Stimulated activated memory B cell treated with anti-CD40 and anti-IgM and Interleukin-4, amounts not matched to agents 10 μg/mL and 1 μg/mL and 100 μg/mL, for 72 hours (primary cell): ENCODE measurements at places on chromosomes 5 and 9.

GRCh38 chr5:157594257-157594656 lies 18.7 kb upstream of the ADAM19 start:
- ATAC-seq, result peak; percentile 54

- no peak for ATAC-seq
Observed at GRCh38 chr9:116870566-116870965, 183.5 kb downstream of the TRIM32 start.

- no peak for ATAC-seq
Observed at GRCh38 chr9:7363777-7364477, 435.7 kb downstream of the DMAC1 start.

- no peak for ATAC-seq
Observed at GRCh38 chr5:107990881-107991810, 320.4 kb upstream of the EFNA5 start.

GRCh38 chr5:8756498-8757084 lies 789.3 kb downstream of the SEMA5A start:
- ATAC-seq, result no peak

GRCh38 chr9:2765250-2765880 lies 48.1 kb downstream of the KCNV2 start:
- no peak for ATAC-seq

DNA sequence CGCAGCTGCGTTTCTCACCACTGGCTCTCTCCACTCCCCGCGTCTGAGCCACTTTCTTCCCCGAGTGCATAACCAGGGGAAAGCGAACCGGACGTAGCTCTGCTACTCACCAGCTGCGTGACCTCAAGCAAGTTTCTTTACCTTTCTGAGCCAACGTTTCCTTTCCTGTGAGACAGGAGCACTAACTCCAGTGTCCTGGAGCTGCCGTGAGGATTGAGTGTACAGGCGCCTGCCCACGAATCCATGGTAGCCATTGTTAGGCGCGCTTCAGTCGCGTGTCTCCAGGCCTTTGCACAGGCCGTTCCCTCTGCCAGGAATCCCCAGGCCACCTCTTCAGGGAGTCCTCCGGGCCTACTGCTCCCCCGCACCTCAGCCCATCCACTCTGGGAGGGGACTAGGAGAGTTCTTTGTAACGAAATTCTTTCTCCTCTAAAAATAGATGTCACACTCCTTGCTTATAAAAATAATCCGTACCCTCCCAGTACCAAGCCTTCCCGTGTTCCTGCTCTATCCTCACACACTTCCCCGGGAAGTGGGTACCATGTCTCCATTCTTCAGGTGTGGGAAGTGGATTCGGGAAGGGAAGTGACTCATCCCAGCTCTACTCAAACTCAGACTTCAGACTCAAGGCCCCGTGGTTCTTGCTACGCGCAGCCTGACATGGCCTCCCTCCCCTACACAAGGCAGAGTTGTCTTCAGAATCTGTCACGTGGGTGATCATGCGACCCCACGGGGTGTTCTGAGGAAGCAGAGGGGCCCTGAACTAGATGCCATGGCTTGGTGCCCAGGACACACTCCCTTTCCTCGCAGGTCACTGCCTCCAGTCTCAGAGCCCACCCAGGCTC lies 16.1 kb upstream of the CRB2 start:
- ATAC-seq, result peak; percentile 60

DNA sequence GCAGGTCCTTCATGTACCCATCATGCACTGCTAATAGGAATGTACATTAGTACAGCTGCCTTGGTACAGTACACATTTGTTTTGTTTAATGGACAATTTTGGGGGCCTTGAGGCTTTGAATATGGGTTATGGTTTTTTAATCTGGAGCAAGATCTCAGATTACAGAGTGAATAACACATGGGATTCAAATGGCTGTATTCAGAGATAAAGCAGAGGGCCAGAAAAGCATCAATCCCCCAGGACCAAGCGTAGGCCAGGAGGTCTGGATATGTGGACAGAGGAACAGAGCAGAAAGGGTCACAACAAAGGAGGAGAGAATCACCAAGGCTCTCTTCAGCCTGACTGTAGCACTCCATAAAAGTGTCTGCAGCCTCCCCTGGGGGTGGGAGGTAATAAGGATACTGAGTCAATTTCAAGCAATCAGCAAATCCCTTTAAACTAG lies 47.7 kb upstream of the STK32A start:
- no peak for ATAC-seq

GRCh38 chr5:80960531-80961375 lies 590 bp downstream of the RASGRF2 start:
- no peak for ATAC-seq

DNA sequence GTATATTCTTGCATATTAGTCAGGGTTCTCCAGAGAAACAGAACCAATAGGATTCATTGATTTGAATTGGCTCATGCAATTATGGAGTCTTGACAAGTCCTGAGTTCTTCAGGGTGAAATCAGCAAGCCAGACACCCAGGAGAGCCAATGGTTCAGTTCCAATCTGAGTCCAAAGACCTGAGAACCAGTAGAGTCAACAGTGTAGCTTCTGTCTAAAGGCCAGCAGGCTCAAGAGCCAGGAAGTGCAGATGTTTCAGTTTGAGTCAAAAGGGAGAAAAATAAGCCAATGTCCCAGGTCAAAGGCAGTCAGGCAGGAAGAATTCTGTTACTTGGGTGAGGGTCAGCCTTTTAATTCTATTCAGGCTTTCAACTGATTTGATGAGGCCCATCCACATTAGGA lies 37.8 kb upstream of the ANKRD34B start:
- ATAC-seq, result no peak

- no peak for ATAC-seq
Observed at GRCh38 chr9:76911971-76912370, 6.1 kb upstream of the PRUNE2 start.

- ATAC-seq, result no peak
Observed at GRCh38 chr5:123472150-123472924, 39.6 kb upstream of the CSNK1G3 start.

GRCh38 chr9:108271236-108271635 lies 584.5 kb downstream of the ACTL7B start:
- no peak for ATAC-seq

- ATAC-seq, result no peak
Observed at GRCh38 chr9:95007226-95007869, 280.8 kb downstream of the AOPEP start.

DNA sequence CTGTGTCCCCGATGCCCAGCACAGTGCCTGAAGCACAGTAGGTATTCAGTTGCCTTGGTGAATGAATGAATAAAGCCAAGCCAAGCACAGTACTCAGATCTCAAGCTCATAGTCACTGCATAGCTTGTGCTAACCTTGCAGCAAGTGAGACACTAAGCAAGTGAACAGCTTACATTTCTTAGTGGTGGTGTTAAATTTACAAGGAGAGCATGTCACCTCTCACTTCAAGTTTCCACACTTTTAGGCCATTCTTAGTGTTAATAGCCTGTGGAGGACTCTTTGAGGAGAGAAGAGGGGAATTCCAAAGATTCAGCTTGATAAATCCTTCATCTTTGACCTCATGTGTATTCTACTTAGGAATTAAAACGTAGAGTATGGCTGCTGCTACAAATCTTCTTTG lies 104.7 kb downstream of the C9orf152 start:
- no peak for ATAC-seq

DNA sequence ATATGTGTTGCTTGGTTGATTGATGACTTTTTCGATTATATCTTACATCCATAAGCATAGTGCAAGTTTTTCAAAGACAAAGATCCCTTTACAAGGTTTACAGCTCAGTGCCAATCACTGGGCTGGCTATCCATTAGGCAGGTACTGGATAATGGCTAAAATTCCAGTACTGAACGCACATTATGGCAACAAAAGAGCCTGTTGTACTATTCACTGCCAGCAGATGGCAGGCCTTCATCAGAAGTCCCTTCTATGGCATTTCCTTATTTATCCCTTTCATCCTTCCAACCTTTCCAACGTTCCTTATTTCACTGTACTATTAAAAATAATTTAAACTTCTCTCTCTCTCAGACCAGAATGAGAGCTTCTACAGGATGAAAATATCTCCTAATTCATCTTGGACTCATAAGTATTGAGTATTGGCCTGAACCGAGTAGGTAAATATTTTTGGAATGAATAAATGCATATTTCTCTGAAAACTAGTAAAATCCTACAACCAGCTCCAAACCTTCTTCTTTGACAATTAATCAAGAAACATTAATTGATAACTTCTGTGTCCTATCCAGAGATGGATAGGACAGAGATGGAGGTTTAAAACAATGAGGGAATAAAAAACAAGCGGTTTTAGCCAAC lies 6.7 kb upstream of the WNT8A start:
- ATAC-seq, result no peak

DNA sequence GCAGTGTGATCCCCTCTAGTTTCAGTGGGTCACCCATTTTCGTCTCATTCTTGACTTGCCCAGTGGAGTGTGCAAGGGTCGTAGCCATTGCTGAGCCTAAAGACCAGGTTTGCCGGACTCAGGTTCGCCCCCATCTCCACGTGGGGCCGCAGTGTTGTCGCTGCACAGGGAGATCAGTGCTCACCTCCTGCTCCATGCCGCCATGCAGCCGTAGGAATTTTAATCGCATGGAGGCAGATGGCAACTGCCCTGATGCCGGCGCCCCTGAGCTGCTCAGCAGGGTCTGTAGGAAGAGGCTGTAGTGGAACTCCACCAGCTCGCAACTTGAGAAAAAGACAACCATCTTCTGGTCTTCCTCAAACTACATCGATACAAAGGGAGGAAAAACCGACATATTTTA lies 24.1 kb downstream of the DDX31 start:
- ATAC-seq, result no peak

GRCh38 chr5:32711681-32712480 lies 760 bp downstream of the NPR3 start:
- no peak for ATAC-seq

GRCh38 chr5:136484808-136485325 lies 119.5 kb upstream of the TRPC7 start:
- no peak for ATAC-seq

GRCh38 chr5:169301386-169301934 lies 521 bp upstream of the SLIT3 start:
- no peak for ATAC-seq

GRCh38 chr5:58717303-58718007 lies 134.6 kb downstream of the RAB3C start:
- no peak for ATAC-seq

DNA sequence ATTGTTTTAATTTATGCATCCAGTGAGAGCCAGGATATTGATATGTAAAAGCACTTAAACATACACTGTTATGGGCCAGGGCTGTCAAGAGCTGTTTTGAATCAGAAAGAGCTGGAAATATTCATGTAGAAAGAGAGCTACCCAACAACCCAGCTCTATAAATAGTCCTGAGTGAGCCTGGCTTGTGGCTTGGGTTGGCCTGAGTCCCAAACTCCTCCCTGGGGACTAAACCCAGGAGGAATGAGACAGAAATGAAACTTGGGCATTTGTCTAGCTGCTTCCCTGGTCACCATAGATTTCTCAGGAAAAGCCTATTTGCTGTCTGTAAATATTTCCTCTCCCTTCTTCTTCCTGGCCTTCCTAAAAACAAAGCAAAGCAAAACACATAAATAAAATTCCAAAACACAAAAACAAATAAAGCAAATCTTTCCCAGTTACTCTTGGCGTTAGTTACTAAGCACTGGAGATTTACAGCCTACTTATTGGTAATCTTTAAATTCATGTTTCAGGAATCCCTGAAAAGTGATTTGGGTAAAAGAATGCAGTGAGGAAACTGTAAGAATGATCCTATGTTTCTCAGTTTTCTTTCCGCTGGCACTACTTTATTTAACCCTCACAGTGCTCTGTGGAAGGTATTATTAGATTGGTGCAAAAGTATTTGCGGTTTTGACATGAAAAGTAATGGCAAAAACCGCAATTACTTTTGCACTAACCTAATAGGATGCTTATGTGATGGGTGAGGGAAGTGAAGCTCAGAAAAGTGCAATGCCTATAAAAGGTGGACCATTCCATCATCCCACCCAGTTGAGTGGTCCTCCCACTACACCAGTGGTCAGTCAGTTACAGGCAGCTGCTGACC lies 111.8 kb downstream of the CARTPT start:
- no peak for ATAC-seq

GRCh38 chr5:155540000-155540595 lies 526.5 kb downstream of the KIF4B start:
- ATAC-seq, result no peak

DNA sequence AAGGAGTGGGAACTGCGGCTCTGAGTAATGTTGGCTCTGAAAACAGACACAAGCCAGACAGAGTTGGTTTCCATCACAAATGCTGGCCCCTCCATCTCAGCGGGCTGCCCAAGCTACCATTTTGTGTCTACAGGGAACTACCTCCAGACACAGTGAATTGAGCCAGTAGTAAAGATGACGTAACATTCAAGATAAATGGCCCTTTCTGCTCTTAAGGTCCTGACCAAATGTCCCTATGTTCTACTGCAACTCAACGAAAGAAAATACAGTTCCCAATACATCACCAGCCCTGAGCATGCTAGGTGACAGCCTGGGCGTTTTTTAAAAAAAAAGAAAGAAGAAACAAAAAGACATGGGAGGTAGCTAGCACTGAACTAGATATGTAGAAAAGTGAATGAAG lies 227.8 kb upstream of the RASEF start:
- ATAC-seq, result no peak

- ATAC-seq, result peak; percentile 67
Observed at GRCh38 chr5:157219491-157220271, 39.0 kb downstream of the ITK start.

DNA sequence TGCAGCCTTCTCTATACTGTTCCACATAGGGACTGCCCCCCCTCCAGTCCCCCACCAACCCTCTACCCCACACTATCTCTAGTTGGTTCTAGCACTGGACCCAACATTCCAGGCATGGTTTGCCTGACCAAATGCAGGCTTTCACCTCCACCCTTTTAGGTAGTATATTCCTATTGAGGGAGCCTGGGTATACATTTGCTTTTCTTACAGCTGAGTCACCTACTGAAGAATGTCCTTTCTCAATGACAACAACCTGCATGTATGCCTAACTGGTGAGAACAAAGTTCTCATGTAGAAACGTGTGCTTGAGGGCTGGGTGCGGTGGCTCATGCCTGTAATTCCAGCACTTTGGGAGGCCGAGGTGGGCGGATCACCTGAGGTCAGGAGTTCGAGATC lies 8.2 kb downstream of the TNIP1 start:
- ATAC-seq, result no peak

DNA sequence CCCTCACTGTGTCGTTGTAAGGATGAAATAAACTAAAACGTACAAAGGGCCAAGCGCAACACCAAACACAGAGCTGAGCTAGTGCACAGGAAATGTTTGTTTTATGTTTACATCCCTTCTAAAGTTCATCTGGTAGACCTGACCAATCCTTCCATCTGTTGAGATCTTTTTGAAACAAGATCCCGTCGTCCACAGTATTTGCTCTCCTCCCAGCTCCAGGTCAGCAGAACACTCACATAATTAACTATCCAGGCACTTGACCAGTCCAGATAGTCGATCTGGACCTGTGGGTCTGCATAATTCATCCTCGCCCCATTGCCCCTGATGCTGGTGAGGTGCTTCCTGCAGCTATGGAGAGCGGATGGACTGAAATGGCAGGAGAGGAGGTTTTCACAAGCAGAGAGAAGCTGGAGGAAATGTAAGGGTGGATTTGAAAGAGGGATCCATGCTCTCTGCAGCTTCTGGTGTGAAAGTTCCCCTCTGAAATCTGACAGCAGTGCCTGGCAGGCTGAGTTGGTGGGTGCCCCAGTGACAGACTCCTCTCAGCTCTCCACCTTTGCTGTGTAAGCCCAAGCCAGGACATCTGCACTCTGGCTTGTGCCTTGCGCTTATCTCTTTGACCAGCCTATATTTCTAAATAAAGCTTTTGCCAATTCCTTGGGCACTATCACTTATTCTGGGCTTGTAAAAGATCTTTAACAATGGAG lies 102.4 kb downstream of the TTLL11 start:
- ATAC-seq, result no peak
